ENCODE measurements at places on chromosomes 1 and 21.
A peak's percentile ranks its signal among the peaks of the same experiment; 100 is the strongest.

DNA sequence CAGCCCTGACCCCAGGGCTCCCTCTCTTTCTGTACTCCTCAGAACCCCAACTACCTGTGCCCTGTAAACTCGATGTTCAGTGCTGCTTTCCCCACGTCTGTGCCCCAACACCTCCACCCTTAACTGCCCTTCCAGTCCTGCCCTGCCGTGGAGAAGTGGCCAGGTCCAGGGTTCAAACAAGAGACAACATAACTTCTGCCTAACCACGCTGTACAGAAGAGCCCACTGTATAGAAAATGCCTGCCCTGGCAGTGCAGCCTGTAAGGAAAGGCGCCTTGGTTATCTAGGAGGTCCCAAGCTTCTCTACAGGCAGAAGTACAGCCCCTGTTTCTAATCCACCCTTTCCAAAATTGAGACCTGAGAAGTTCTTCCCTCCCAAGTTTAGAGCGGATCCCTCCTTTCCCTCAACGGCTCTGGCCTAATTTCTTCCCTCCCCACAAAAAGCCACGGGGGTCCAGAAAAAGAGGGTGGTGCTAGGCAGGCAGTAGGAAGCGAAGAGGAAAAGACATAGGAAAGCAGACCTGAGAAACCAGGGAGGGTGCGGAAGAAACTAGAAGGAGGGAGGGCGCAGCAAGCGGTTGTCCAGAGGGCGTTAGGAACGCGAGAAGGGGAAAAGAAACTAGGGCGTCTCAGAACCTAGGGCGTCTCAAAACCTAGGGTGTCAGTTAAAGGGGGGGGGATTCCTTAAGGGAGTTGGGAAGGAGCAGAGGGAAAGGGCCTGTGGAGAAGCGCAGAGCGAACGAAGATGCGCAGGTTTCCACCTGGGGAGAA lies 3.2 kb downstream of the DMRTA2 start:
- peaks cover 61% of the 10 kb centered on the region for H3K4me1 ChIP-seq
- H3K4me3 ChIP-seq: peak overlapping the region; percentile 40
- H3K27ac ChIP-seq: no peak overlapping the region
- no peak for DNase-seq

DNA sequence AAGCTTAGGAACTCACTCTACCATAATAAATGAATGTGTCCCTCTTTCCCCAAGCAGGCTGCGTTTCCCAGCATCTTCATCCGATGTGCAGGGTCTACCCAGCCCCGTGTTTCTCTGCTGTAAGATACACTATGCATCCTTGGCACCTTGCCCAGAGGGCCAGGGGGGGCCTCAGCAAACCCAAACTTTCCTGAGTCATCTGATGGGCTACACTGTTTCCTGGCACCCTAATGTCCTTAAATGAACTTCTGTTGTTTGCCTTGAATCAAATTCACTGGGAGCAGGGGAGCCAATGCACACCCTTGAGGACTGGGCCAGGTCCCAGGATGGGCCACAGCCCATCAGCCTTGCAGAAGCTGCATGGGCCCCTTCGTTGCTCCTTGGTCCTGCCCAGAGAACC lies 145.5 kb downstream of the IGSF21 start:
- no peak overlapping the region for H3K4me3 ChIP-seq
- peaks cover 38% of the 10 kb centered on the region for H3K27me3 ChIP-seq
- H3K36me3 ChIP-seq: peaks cover 11% of the 10 kb centered on the region
- H3K27ac ChIP-seq: no peak overlapping the region

- no peak overlapping the region for H3K27ac ChIP-seq
- DNase-seq: no peak
- no peak overlapping the region for H3K4me3 ChIP-seq
- peaks cover 5% of the 10 kb centered on the region for H3K4me1 ChIP-seq
- peaks cover 22% of the 10 kb centered on the region for H3K36me3 ChIP-seq
These were observed 81.9 kb upstream of the PRRC2C start for GRCh38 chr1:171403393-171403792.

- H3K4me3 ChIP-seq: no peak overlapping the region
- peaks cover 3% of the 10 kb centered on the region for H3K36me3 ChIP-seq
- no peak overlapping the region for H3K27ac ChIP-seq
- no peak for DNase-seq
These were observed 12.7 kb downstream of the TESK2 start for GRCh38 chr1:45478121-45478814.

DNA sequence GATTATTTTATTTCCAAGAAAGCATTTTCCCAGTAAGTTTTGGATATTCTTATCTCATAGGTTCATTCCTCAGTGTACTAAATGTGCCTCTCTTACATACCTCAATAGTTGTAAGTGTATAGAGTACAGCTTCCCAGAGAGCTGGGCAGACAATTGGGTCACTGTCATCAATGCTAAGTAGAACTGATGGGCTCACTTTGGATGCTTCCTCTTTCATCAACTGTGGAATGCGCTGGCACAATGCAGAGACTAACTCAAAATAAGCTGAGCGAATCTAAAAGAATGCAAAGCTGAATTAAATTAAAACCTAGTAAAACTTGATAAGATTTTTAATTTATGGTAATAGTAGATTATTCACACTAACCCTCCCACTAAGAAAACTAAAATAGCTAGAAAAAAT lies 21.5 kb downstream of the LTN1 start:
- DNase-seq: no peak
- peaks cover 18% of the 10 kb centered on the region for H3K4me1 ChIP-seq
- H3K4me3 ChIP-seq: no peak overlapping the region
- H3K27me3 ChIP-seq: no peaks in the 10 kb centered on the region

GRCh38 chr1:50880373-50880772 lies 79.7 kb downstream of the FAF1 start:
- H3K4me3 ChIP-seq: no peak overlapping the region
- peaks cover 23% of the 10 kb centered on the region for H3K4me1 ChIP-seq

DNA sequence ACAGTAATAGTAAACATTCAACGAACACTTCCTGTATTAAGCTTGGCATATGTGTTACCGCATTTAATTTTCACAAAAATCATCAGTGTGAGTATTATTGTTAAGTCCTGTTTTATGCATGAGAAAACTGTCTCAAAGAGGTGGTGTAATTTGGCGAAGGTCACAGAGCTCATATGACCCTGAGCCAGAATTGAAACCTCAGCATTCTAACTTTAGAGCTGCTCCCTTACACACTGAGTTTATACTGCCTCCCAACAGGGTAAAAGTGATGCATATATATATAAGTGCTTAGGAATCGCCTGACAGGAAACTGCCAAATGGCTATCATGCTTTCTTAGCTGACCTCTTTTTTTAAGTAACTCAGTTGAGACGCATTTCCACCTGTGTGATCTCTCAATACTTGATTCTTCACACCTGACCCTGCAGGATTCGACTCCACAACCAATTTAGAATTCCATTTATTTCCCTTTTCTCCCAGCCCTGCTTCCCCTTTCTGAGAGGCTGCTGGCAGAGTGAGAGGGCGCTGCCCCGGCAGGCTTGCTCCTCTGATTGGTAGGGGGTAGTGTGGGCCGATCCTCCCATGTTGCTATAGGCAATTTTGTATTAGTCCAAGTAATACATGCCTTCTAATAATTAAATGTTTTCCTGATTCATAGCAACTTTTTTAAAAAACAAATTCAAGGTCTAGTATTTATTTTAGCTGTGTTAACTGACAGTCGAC lies 40.5 kb downstream of the ZBTB40 start:
- H3K27ac ChIP-seq: no peak overlapping the region
- no peaks in the 10 kb centered on the region for H3K27me3 ChIP-seq
- peaks cover 2% of the 10 kb centered on the region for H3K4me1 ChIP-seq
